SW480 (cell line): ENCODE measurements at places on chromosomes 6 and 20.

- DNase-seq, result peak; percentile 81
Measured at GRCh38 chr6:112879920-112880413, 532.8 kb downstream of the RFPL4B start.

DNA sequence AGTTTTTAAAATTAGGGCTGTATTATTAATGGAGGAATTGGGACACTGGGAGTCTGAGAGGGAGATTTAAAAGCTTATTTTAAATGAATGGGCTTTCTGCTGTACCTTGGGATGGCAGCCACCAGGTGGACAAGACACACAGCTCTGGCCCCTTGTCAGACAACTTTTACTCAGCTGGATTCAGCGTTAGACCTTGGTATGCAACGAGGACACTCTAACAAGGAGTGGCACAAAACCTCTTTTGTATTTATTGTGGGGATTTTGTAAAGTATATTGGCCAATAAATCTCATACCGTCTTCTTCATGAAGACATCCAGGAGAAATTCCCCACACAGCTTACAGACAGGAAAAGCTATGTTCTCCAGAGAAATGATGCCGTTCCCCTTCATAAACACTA is 105.7 kb downstream of the LCA5 start:
- DNase-seq, result no peak

DNA sequence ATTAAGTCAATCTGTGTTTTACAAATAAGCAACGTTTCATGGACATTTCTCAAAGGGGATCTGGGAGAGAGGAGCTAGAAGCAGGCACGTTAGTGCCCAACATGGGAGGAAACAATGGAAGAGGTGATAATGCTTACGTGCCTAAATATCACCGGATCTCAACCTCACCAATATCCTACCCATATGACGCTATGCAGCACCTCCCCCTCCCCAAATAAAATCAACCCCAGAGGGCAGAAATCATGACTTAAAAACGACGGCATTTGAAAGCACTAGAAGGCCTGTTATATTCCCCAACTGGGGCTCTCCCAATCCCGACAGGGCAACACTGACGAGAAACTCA is 425 bp downstream of the HBS1L start:
- no peak for DNase-seq

DNA sequence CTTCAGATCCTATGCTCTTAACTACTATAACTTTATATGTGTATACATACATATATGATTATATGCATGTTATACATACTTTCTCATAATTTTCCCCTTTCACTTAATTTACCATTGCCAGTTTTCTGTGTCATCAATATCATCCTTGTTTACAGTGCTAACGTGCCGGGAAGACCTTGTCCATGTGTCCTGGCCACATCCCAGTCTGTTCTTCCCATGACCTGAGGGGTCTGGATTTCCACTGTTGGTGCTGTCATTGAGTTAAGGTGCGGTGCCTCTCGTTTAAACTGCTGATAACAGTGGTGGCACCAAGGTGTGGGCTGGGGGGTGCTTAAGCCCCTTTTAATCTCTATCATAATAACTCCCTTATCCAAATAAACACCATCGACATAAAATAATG is 8.5 kb upstream of the SDCBP2 start:
- DNase-seq, result no peak

DNA sequence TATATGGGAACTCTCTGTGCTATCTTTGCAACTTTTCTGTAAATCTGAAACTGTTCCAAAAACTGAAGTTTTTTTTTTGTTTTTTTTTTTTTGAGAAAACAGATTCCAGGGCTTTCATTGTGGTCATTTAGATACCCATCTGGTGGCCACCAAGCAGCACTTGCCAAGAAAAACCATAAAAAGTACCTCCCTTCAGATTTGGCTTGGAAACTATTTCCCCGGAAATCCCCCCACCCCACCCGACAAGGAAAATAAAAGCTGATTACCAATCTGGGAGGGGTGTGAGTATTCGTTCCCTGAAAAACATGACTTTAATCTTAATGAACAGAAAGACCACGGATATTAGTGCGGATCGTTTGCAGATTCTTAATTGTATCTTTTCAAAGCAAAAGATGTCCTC is 1.9 kb downstream of the NFATC2 start:
- no peak for DNase-seq
